ENCODE measurements at places on chromosomes 3 and 15. TPM values are rescaled to one million over a fixed set of nuclear protein-coding genes. Genes with fewer than 3 reads are reported as not detected.

Gene SERPINI2
- 1.8 TPM for total RNA-seq

Gene MAGEL2
- total RNA-seq = 14.3 TPM

Gene GP5
- 0.18 TPM for total RNA-seq

Gene SLITRK3
- total RNA-seq = not detected

- DNase-seq = no peak
Observed at GRCh38 chr3:50978991-50979667, 304.4 kb downstream of the DOCK3 start.

DNA sequence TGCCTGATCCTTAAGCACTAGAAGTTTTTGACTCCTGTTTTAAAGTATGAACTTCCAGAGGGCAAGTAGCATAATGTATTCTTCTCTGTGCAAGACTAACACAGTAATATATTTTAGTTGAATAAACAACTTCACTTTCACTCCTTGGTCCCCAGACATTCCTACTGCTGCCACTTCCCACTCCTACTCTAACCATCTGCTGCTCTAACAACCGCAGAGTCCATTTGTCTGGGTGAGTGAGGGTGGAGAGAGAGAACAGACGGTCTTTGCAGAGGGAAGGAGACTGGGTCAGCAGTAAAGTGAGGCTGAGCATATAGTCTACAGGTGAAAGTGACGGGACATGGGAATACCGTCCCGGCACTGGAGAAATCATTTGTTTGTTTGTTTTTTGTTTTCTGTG, 301.0 kb upstream of the SLCO3A1 start:
- DNase-seq = no peak

DNA sequence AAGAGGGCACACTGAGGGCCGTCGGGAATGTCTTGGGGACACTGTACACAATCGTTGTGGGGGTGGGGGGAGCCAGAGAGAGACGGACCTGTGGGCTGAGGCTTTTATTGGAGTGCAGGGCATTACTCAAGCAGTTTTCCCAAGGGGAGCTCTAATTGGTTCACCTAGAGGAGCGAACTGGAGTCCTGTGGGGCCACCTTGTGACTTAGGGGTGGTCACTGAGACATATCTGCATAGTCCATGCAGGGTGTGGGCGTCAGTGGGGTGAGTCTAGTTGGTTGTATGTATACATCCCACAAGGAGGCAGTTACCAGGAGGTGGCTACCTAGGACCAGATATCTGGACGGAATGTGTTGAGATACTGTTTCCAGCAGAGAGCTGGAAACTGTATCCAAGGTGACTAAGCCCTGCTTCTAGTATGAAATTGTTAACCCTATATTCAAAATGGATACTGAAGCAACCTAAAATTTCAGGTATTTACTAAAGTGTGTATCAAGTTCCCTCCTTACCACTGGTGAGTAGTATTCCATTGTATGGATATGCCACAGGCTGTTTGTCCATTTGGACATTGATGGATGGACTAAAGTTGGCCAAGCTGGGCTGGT, 2.6 kb upstream of the PIGZ start:
- DNase-seq = no peak
